ENCODE measurements at places on chromosomes 12 and 14.
A peak's percentile ranks its signal among the peaks of the same experiment; 100 is the strongest.

GRCh38 chr14:105385322-105385637, 13.1 kb upstream of the TEX22 start:
- DNase-seq: no peak

- DNase-seq: peak; percentile 45
Measured at GRCh38 chr12:112973011-112973735, 5.1 kb upstream of the OAS2 start.

- no peak for DNase-seq
Measured at GRCh38 chr12:45655186-45655585, 74.3 kb upstream of the ARID2 start.

GRCh38 chr14:21933681-21934080, 260.1 kb upstream of the OR4E1 start:
- no peak for DNase-seq

DNA sequence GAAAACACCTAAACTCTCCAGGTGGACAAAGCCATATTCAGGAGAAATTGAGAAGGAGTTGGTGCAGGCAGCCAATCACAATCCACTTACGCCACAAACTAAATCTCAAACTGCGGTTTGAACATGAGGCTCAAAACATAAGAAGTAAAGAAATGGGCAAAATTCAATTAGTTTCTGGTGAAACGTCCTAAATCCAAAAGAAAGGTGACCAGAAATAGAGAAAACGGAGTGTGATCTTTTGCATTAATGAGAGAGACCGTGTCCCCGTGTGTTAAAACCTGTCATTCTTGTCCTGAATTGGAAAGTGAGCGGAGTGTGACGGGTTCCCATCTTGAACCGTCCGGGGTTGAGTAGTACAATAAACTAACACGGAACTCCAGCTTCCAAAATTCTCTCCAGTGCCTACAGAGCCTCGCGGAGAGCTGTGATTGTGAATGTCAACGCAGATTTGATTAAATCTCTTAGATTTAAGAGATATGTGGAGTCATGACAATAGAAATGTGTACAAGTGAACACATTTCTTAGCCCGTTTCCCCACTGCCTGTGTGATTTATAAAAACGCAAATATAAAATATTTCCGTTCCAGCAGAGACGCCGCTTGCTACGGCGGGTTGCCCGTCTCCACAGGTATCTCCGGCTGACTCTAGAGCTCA, 595 bp upstream of the METAP2 start:
- DNase-seq: peak; percentile 63

- DNase-seq: peak; percentile 58
Measured at GRCh38 chr14:94548999-94549985, 11.9 kb upstream of the SERPINA4 start.

DNA sequence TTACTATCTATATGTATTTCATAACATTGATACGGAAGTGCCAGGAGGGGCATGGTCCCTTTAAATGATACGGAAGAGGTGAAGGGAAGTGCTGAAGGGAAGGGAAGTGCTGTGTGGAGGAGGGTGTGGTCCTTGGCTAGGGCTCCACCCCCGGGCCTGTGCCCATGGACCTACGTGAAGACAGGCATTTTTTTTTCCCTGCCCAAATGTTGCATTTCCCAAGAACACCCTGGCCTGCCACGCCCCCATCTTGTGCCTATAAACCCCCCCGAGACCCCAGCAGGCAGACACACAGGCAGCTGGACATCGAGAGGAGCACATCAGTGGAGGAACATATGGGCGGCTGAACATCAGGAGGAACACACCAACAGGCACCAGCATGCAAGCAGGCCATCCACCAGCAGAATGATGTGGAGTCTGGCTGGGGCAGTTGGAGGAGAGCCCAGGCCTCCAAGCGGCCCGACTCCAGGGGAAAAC, 134.1 kb downstream of the SLC41A2 start:
- DNase-seq: no peak

GRCh38 chr14:32584079-32584478, 255.0 kb downstream of the AKAP6 start:
- no peak for DNase-seq

GRCh38 chr12:120890963-120891362, 13.2 kb downstream of the SPPL3 start:
- DNase-seq: no peak

- DNase-seq: no peak
Measured at GRCh38 chr12:4139191-4139590, 134.4 kb upstream of the CCND2 start.

- no peak for DNase-seq
Measured at GRCh38 chr14:98099527-98099926, 1172.5 kb downstream of the BCL11B start.

GRCh38 chr12:4153343-4153892, 120.1 kb upstream of the CCND2 start:
- DNase-seq: no peak

- DNase-seq: peak; percentile 87
Measured at GRCh38 chr14:103372552-103373304, 12.5 kb upstream of the MARK3 start.

- DNase-seq: peak; percentile 51
Measured at GRCh38 chr12:10235761-10236631, 23.3 kb downstream of the GABARAPL1 start.

DNA sequence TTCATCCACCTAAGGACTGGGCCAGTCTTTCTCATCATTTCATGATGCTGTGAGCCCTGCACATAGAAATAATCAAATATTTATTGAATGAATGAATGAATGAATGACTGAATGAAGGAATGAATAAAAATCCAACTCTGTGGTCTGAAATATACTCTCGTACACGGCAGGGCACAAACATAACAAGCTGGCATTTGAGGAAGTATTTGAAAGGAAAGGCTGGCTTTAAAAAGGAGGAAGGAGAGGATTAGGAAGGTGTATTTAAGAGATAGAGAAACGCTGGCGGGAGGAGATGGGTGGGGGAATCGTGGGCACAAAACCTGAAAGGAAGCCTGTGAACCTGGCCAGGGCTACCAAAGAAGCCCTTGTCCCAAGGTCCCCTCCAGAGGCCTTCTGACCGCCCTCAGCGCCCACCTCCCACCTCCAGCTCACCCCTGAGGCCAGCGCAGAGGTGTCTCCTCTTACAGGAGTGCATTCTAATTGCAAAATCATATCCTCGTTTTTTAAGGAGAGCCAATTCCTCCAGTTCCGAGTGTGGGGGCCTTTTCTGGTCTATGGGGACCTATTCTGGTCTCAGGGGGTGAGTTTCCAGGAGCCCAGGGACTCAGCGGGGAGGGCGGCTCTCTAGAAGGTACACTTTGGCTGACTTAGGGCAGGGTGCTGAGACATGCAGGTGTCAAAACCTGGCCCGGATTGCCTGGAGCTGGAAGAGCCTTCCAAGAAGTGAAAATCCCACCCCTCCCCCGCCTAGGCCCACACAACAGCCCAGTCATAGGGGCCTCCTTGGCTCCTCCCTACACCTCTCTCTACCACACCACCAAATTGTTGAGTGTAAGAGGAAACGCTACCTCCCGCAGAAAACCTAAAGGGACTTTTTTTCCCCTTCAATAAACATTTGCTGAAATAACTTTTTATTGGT, 8.7 kb upstream of the JDP2 start:
- no peak for DNase-seq

- no peak for DNase-seq
Measured at GRCh38 chr12:104083769-104084475, 19.6 kb downstream of the HCFC2 start.

GRCh38 chr14:103846543-103847450, 578 bp downstream of the PPP1R13B start:
- DNase-seq: peak; percentile 19

GRCh38 chr14:106393742-106394141, 867.4 kb downstream of the TMEM121 start:
- no peak for DNase-seq

GRCh38 chr12:52165096-52165855, 26.5 kb downstream of the KRT80 start:
- no peak for DNase-seq

GRCh38 chr14:93862265-93862664, 64.9 kb upstream of the FAM181A start:
- no peak for DNase-seq

- peak; percentile 16 for DNase-seq
Measured at GRCh38 chr12:20120403-20120725, 248.0 kb upstream of the PDE3A start.

GRCh38 chr12:45260854-45261253, 45.0 kb downstream of the ANO6 start:
- DNase-seq: no peak

DNA sequence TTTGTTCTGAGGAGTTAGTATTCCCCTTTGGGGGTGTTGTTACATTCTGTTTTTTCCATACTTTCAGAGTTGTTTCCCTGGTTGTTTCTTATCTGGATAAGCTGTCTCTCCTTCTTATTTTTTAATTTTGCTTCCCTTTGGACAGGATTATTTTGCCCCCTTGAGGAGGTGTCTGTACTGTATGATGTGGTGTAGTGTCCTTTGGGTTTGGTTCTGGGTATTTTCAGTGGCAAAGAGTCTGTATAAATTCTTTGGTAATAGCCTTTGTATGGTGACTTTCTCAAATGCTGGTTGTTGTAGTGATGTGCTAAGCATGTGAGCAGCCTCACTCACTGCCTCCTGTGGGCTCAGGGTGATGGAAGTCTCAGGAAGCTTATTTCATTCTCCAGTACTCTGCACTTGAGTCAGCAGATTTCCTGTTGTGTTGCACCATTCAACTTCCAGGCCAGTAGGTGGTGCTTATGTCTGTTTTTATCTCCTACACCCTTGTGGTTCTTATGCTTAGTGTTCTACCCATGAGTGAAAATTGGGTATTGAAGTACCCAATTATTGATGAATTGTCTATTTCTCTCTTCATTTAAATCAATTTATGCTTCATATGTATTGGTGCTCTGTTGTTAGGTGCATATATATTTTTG, 103.3 kb upstream of the PMCH start:
- peak; percentile 50 for DNase-seq

GRCh38 chr12:6540181-6540877, 6.0 kb downstream of the GAPDH start:
- peak; percentile 95 for DNase-seq

GRCh38 chr12:55931780-55932550, 1.0 kb downstream of the DGKA start:
- DNase-seq: peak; percentile 32

GRCh38 chr12:879641-880040, 69.9 kb downstream of the RAD52 start:
- DNase-seq: peak; percentile 53

DNA sequence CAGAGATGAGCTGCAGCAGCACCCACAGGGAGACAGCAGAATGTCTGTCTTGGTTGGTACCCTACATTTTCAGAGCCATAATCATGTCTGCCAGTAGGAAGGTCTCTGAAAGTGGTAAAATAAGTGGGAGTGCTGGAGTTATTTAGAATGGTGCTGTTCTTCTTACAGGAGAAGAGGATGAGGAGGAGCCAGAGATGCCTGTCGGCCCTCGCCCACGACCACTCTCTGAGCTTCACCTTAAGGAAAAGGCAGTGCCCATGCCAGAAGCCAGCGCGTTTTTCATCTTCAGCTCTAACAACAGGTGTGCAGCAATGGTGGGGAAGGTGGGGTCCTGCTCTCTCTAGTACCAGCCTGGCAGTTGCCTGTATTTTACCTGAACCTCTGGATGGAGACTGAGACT, 201.7 kb upstream of the FKBP4 start:
- no peak for DNase-seq
